ENCODE measurements at places on chromosomes 2 and 18. TPM values are rescaled to one million over a fixed set of nuclear protein-coding genes. Genes with fewer than 3 reads are reported as not detected.

- DNase-seq, result peak; percentile 76
Measured at GRCh38 chr2:8146132-8147005, 535.5 kb upstream of the ID2 start.

PTH2R gene
- total RNA-seq, result 0.16 TPM

SEH1L gene
- 28.3 TPM for total RNA-seq

GRCh38 chr2:127906206-127906926, 20.6 kb upstream of the AMMECR1L start:
- DNase-seq, result no peak

RIT2 gene
- not detected for total RNA-seq

DNA sequence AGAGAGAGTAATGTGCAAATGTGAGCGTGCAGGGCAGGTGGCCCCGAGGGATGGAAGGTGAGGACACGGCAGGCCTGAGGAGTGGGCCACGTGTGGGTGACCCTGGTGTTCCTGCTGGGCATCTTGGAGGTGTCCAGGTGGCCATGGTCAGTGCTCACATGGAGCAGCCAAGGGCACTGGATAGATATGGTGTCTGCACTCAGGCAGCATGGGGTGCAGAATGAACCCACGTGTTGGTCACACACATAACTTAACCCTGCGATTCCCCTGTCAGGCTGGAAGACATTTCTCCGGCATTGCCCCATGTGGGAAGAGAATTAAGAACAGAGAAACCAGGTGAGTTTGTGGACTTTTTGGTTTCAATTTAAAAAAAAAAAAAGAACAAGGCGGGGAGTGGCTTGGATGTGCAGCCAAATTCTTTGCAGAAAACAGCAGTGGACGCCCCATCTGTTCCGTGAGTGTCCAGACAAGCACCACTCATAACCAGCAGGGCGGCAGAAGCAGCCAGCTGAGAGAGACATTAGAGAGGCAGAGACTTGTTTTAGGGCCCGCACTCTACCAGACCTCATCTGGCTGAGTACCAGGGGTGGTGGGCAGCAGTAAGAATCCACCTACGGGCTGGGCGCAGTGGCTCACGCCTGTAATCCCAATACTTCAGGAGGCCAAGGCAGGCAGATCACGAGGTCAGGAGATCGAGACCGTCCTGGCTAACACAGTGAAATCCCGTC, 249.8 kb downstream of the ACKR3 start:
- DNase-seq, result no peak

SERPINB7 gene
- not detected for total RNA-seq

CASP10 gene
- 9.1 TPM for total RNA-seq

- no peak for DNase-seq
Measured at GRCh38 chr2:119073213-119073612, 85.3 kb downstream of the C1QL2 start.

SNTG2 gene
- total RNA-seq, result not detected

DNA sequence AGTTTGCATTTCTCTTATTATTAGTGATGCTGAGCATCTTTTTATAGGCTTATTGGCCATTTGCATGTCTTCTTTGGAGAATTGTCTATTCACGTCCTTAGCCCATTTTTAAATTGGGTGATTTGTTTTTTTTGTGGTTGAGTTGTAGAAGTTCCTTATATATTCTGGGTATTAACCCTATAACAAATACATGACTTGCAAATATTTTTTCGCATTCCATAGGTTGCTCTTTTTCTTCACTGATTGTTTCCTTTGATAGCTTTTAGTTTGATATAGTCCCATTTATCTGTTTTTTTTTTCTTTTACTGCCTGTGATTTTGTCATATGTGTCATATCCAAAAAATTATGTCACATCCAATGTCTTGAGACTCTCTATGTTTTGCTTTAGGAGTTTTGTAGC, 243.6 kb downstream of the GPD2 start:
- no peak for DNase-seq

BCL11A gene
- 0.06 TPM for total RNA-seq

DNA sequence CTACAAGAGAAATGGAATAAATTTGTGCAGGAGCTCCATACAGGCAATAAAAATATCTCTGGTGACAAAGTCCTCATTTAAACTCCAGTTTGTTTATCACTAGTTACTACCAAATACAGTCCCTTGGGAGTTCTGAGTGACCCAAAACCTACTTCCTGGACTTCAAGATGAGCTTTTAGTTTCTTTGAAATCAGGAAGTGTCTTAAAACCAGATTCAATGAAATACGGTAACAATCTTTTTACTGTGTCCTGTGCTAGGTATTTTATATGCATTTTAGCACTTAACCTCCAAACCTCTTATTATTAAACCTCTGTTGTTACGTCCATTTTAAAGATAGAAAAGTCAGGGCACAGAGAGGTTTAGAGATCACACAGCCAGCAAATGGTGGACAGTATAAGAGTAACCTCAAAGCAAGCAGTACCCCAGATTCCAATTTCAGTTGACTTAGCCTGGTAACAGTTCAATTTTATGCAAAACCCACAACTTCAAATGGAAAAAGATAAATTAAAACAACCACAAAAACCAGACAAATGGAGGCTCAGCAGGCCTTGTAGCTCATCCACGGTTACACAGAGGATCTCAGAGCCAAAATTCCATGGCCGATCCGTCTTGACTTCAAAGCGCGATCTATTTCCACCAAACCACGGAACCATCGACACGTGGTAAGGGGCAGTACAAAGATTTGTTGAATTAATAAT, 1.3 kb upstream of the KCMF1 start:
- DNase-seq, result no peak

DNA sequence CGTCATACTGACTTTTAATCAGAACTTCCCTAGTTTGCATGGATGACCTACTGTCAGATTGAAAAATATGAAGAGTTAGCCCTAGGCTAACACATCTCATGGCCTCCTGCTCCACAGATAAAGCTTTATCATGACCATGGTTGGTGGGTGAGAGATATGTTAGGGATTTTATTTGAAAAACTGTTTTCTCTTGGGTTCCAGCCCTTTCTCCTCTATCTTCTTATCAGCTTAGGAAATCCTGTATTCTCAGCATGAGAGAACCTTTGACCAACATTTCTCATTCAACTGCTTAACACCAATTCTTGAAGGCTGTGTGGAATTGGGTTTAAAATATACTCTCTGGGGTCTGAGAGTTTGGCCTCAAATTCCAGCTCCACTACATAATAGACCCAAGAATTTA, 1407.0 kb upstream of the CELF4 start:
- no peak for DNase-seq

POTEE gene
- total RNA-seq, result not detected

CRIM1 gene
- total RNA-seq, result 13.4 TPM

- DNase-seq, result no peak
Measured at GRCh38 chr18:10743766-10744165, 217.9 kb downstream of the NAPG start.

DNA sequence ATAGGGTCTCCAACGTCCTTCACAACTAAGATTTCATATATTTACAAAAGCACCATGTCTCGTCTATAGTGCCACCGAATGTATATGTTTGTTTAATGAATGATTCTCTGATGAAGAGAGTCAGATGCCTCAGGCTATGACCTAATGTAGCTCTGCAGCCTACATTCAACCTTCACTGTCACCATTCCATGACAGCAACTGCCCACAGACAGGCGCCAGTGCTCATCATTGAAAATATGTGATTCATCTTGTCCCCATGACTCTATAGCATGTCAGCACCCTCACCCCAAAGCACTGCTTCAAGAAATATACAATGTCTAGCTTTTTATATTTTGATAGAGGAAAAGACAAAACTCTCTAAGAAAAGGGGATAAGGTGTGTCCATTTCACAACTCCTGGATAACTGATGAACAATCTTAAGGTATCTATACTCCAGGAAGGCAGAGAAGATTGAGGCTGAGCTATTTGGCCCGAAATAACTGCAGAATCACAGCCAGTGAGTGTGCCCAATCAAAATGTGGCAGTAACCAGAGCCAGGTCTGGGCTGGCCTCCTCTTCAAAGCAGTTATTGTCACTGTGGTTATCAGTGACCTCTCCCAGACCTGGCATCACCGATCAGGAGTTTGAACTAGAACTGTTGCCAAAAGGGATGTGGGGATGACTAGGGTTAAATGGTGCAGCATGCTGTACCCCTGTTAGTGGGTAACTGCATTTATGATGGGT, 246.6 kb downstream of the SETBP1 start:
- no peak for DNase-seq

- DNase-seq, result no peak
Measured at GRCh38 chr2:239118675-239119211, 270.9 kb downstream of the TWIST2 start.

- no peak for DNase-seq
Measured at GRCh38 chr2:48927355-48927754, 171.8 kb upstream of the LHCGR start.

DNA sequence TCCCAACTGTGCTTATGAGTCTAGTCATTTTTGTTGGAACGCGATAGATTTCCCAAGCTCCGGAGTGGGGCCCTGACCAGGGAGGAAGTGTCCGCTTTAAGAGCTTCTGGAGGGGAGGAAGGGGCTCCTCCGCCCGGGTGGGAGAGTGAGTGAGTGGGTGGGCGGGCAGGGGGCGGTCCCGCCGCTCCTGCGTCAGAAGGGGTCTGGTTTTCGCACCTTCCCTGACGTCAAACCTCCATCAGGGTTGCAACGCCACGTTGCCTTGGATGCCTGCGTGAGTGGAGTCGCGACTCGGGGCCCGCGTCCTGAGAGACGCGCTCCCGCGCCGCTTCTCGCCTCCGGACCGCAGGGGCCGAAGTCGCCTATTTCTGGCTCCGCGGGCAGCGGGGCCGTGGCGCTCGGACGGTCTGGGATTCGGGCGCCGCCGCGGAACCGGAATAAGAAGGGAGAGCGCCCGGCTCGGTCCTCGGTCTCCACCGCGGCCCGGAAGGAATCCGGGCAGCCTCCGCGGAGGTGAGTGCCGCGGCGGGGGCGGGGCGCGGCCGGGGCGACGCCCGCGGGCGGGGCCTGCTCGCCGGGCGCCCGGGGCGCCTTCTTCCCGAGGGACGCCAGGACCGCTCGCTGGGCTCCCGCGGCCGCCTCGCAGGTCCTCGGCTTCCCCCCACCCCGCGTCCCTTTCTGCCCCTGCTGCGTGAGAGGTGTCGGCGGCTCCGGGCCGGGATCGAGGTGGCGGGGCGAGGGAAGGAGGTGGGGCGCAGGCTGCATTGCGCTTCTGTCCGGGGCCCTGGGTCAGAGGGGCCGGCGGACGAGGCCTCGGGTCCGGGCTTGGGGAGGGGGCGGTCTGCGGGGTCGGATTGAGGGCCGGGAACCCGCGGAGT, at the start of gene ZDBF2:
ZDBF2 (plus strand) TSS at position 230 of the 878 bp plus-strand sequence. CDS start 7,187 bp downstream, outside the sequence.
- peak; percentile 61 for DNase-seq

- no peak for DNase-seq
Measured at GRCh38 chr2:143603035-143603655, 473.9 kb downstream of the ARHGAP15 start.

DNA sequence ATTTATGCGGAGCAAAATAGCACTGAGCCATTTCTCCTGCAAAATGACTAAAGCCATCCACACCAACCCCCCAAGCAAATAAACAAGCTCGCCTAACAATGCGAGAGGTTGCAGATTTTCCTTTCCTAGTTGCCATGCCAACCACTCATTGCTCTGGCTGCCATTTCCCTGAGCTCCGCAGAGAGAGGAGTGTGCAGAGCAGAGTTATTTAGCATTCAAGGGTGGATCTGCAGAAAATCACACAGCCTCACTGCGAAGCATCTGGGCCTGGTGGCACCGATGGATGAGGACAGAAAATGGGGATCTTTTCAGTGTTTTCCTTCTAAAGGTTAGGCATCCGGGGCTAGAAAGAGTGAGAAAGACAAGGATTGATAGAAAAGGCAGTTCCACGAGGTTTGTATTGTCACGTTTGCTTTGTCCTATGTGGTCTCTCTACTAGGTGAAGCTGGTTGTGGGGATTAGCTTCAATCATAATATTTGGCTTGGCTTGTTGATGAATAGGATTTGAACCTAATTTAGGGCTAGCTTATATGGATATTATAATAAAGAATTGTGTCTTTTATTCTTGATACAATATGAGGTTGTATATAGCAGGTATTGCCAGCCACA, 110.2 kb upstream of the UNC80 start:
- DNase-seq, result no peak

DNA sequence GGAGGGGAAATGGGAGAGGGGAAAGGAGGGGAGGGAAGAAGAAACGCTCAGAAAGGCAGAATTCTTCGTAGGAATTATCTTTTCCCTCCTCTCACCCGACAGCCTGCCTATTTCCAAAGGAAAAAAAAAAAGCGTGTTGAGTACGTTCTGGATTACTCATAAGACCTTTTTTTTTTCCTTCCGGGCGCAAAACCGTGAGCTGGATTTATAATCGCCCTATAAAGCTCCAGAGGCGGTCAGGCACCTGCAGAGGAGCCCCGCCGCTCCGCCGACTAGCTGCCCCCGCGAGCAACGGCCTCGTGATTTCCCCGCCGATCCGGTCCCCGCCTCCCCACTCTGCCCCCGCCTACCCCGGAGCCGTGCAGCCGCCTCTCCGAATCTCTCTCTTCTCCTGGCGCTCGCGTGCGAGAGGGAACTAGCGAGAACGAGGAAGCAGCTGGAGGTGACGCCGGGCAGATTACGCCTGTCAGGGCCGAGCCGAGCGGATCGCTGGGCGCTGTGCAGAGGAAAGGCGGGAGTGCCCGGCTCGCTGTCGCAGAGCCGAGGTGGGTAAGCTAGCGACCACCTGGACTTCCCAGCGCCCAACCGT, at the start of gene GAD1:
GAD1 (plus strand) TSS at position 384 of the 589 bp plus-strand sequence. CDS start 1,705 bp downstream, outside the sequence.
- DNase-seq, result peak; percentile 79

DNA sequence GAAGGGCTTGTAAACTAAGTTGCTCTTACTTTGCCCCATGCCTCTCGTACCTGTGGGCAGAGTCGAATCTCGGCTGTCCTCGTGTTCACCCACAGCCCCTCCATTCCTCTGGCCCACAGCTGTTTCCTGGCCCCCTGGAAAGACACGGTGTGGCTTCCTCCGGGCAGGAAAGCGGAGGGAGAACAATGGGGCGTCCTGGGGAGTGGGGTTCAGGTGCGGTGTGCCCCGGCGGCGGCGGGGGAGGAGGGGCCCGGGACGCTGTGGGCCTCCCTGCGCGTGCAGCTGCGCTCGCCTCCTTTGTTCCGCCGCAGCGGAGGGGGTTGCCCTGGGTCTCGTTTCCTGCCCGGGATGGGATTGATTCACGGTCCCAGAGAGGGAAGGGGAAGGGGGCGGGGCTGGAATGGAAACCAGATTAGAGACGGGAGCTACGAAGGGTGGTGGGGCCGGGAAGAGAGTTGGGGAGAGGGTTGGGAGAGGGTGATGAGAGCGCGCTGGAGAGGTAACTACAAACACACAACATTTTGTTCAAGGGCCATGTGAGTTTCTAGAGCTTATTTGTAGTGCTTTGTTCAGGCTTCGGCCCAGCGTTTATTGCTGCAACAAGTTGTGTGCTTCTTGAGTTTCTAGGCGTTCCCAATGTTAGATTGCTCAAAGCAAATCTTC, 796 bp downstream of the MYO1B start:
- DNase-seq, result peak; percentile 78

LRRC30 gene
- total RNA-seq, result not detected

- no peak for DNase-seq
Measured at GRCh38 chr2:136399667-136400289, 281.8 kb upstream of the CXCR4 start.
